ENCODE measurements at places on chromosomes 7 and 10.

GRCh38 chr10:32408690-32409089, 37.2 kb upstream of the CCDC7 start:
- DNase-seq = no peak

DNA sequence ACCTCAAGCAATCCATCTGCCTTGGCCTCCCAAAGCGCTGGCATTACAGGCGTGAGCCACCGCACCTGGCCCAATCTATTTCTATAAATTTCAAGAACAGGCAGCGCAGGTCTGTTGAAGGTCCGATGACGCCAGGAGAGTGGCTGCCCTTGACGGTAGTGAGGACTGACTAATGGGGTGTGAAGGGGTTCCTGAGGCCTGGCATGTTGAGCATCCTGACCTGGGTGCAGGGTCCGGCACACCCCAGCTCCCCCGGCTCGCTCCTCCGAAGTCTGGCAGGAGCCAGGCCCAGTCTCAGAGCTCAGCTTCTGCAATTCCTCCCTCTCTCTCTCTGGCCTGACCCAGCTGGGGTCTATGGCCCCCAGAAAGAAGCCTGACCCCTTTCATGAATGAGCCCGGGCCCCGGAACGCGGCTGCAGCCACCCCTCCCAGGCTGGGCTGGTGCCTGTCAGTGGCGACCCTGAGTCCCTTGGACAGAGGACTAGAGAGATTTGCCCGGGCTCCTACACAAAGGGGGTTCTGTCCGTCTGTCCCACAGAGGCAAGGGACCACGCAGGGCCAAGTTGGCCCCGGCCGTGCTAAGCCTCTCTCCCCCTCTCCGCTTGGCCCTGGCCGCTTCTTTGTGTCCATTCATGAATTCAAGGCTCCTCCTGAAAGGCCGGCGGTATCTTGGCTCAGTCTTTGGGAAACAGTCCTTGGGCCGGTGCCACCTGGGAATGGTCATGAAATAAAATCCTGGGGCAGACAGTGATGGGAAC, 18.8 kb downstream of the MMD2 start:
- DNase-seq = no peak

DNA sequence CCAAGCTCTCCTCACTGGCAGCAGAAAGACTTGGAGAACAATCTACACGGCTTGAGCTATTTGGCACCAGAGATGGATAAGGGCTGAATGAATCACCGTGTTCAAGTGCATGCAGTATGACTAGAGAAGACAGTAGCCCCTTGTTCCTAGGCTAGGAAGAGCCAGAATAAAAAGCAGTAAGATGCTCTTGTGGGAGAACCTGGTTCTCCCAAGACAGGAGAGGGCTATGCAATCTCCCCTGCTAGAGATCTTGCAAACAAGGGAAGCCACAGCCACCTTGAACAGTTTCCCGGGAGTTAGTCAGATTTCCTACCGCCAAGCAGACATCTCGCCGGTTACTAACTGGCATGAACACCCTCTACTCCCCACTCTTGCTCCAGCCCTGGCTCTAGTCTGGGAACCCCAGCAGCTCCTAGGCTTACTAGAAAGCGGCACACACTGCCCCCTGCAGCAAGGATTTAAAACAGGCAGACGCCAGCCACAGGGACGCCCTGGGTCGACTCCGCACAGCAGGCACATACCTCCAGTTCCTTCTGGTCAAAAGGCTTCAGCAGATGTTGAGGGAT, 107.3 kb downstream of the SMURF1 start:
- no peak for DNase-seq

GRCh38 chr10:34864149-34865067, 49.3 kb upstream of the PARD3 start:
- DNase-seq = no peak

- DNase-seq = peak; percentile 20
Measured at GRCh38 chr10:46028584-46029460, 1.6 kb downstream of the NCOA4 start.

DNA sequence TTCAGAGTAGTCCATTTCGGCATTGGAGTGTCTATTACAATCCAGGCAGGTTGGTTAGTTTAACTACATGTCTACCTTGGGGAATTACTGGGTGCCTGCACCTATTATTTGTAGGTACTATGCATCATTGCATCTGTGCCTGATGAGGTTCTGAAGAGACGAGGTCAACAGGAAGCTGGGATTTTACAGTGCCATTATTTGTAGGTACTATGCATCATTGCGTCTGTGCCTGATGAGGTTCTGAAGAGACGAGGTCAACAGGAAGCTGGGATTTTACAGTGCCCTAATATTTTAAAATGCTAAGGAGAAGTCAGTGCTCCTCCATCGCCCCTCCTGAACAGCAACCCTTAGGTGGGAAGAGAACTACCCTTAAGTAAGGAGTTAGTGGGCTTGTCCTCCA, 41.7 kb downstream of the NPY start:
- DNase-seq = no peak

DNA sequence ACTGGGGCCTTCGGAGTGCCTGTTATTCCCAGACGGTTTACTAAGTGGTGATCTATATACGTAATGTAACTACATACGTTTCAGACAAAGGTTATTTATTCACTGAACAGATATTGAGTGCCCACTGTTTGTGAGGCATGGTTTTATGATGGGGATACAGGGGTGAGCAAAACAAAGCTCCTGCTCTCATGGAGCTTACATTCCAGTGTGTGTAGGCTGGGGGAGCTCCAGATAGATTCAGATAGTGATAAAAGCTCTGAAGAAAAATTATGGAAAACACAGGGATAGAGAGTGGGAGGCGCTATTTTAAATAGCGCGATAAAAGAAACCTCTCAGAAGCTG, 466 bp upstream of the DNAJB12 start:
- no peak for DNase-seq

DNA sequence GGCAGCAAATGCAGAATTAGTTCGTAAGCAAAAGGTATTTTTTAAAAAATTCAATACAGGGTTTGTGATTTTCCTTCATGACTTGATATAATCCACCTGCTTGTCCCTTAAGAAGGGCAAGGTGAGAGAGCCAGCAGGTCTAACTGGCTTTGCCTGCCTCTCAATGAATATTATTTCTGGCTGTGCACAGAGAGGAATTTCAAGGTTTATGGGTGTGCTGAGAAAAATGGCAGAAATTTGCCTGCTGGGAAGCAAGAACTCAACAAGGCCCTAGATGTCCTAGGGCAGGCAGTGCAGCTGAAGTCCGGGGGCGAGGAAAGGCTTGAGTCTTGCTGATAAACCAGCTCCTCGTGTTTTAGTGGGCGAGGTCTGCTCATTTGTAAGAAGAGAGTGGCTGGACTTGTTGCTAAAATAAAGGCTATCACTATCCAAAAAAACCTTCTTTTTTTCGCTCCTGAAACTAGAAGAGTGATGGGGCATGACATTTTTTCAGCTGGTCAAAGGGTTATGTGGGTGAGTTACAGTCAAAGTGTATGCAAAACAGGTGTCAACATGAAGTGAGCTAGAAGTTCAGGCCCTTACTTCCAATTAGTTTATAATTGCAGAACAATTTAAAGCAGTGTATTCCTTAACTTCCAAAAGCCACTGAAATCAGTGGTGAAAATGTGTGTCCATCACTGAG, 385.8 kb upstream of the KLF6 start:
- no peak for DNase-seq

DNA sequence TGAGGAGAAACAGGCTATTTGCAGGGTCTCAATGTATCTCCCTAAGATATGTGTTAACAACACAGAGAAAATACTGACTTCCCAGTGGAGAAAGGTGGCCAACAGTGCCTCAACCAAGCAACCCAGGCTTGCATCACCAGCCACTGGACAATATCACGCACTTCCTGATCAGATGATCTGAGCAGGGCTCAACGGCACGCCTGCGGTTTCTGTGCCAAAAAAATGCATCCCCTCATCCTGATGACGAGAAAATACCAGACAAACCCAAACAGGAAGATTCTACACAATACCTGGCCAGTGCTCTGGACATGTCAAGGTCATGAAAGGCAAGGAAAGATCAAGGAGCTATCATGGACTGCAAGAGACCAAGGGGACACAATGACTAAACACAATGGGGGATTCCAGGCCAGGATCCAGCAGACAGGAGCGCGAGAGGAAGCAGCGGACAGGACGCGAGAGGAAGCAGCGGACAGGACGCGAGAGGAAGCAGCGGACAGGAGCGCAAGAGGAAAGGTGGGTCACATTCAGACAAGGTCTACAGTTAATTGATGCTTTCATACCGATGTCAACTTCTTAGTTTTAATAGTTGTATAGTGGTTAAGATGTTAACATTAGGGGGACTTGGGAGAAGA, 51.1 kb downstream of the GNA12 start:
- DNase-seq = no peak

- no peak for DNase-seq
Measured at GRCh38 chr7:513521-514166, 6.0 kb downstream of the PDGFA start.

- no peak for DNase-seq
Measured at GRCh38 chr7:43520201-43520600, 62.7 kb upstream of the STK17A start.

DNA sequence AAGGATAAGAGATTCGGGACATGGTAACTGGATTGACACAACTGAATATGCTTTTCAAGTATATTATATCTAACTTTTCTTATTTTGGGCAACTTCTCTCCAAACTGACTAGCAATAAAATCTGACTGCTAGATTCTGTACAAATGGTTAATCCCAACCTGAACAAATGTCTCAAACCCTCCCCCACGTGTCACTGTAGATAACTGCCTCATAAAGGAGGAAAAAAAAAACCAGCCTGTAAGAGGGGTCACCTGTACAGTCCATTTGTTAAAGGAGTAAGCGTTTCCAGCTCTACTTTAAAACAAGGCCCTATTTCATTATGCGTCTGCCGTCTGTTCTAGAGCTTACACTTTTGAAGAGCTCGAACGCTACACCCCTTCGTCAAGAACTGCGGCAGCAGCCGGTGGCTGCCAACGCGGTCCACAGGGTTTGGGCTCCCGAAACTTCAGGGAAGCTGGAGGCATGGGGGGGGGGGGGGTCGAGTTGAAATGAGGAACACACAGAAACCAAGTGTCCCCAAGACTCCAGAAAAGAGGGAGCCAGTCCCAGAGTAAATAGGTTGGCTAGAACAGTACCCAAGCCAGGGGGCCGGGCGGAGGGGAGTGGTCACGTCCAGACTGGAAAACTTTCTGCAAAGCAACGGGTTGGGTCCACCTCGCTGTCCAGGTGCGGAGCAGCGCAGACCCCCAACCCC, 492 bp downstream of the COG5 start:
- DNase-seq = peak; percentile 56

DNA sequence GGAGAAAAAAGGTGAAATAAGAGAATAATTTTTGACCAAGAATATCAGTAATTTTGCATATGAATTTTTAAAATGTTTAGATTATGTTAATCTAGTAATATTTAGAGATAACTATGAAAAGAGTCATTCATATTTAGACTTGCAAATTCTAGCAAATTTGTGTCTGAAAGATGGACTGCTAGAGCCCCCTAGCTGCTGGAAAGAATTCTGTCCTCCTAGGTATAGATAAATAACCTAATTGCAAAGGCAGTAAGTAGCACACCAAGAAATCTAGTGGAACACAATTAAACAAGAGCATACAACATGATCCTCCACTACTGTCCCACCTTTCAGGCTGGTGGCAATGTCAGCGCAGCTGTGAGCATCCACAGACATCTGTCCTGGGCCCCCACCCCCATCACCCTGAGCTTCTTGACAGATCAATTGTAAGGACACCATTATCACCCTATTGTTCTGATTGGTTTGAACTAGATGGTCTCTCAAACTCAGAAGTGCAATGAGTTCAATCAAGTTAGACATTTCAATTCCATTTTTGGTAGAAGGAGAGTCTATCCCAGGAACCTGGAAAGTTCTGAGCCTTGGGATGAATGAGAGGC, 15.0 kb upstream of the GFRA1 start:
- DNase-seq = no peak
